AG10803 (cell line): ENCODE measurements at places on chromosomes 4 and X.

GRCh38 chr4:72084587-72085011, 52.8 kb downstream of the NPFFR2 start:
- peak; percentile 1 for DNase-seq

- peak; percentile 45 for DNase-seq
These were observed 10.7 kb downstream of the MED12 start for GRCh38 chrX:71128915-71129765.

GRCh38 chr4:188975271-188975670, 836.0 kb downstream of the TRIML1 start:
- DNase-seq = no peak

DNA sequence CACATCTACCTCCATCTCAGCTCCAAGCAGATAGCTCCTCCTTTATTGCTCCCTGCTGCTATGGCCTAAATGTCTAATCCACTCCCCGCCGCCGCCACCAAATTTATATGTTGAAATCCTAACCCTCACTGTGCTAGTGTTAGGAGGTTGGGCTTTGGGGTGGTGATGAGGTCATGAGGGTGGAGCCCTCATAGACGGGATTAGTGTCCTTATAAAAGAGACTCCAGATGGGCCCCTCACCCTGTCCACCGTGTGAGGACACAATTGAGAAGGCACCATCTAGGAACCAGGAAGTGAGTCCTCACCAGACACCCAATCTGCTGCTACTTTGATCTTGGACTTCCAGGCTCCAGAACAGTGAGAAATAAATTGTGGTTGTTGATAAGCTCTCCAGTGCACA, 13.6 kb upstream of the TBC1D14 start:
- DNase-seq = no peak

GRCh38 chr4:48943387-48943786, 36.8 kb upstream of the OCIAD2 start:
- no peak for DNase-seq

GRCh38 chr4:97691111-97691605, 452.1 kb downstream of the STPG2 start:
- DNase-seq = no peak

DNA sequence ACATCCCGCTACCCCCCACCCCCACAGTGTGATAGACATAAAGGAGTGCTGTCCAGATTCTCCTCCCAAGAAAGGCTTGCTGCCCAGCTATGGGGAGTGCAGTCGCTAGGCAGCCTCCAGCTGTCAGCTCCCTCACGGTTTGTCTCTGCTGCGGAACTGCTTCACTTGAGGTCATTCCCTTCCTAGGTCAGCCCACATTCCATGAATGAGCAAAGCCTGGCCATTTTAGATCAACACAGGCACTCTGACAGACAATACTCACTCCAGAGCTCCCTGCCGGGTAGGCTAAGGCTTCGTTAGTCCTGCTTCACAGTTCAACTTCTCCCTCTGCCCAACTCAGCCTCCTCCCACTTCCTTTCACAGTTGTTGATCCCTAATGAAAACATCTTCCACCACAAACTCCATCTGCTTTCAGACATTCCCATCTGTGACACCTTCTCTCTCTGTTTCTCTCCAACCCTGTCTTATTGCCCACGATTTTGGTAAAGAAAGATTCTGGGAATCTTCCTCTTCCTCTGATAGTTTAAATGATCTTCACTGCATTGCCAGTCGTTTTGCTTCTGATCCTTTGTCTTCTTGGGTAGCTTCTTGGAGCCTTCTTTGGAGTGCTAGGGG, 318.9 kb upstream of the F9 start:
- no peak for DNase-seq

DNA sequence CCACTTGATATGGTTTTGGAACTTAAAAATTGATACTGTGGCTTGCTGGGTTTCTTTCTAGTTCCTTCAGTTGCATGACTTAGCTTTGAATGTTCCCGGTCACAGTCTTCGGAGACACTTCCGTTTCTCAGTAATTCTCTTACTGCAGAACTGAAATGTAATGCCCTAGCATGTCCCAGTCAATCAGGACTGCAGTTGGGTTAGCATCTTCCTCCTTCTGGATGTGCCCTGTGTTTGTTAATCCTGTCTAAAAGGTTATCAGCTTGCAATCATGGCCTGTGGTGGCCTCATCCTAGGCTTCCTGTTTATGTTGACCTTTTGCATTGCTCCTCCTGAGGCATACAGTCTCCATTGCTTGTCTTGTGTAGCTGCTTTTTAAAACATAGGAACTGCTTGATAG, 275.9 kb downstream of the ARHGAP10 start:
- DNase-seq = no peak

- DNase-seq = no peak
These were observed 29.9 kb upstream of the PROM1 start for GRCh38 chr4:16113741-16114140.
